ENCODE measurements at places on chromosomes 3 and 15. TPM values are rescaled to one million over a fixed set of nuclear protein-coding genes. Genes with fewer than 3 reads are reported as not detected.

HIGD2B gene
- 0.20 TPM for total RNA-seq

TMEM44 gene
- total RNA-seq: 1.6 TPM

TMEM108 gene
- not detected for total RNA-seq

IVD gene
- 39.0 TPM for total RNA-seq

CHRNA3 gene
- not detected for total RNA-seq

Data from T-helper 1 cell treated with Interleukin-12 subunit alpha and Interleukin-12 subunit beta and Interleukin-4 antibody, amounts not matched to agents 30 ng/mL and 1 ng/mL, for 36 hours (primary cell).